MCF 10A (cell line): ENCODE measurements at places on chromosomes 5 and 9.

DNA sequence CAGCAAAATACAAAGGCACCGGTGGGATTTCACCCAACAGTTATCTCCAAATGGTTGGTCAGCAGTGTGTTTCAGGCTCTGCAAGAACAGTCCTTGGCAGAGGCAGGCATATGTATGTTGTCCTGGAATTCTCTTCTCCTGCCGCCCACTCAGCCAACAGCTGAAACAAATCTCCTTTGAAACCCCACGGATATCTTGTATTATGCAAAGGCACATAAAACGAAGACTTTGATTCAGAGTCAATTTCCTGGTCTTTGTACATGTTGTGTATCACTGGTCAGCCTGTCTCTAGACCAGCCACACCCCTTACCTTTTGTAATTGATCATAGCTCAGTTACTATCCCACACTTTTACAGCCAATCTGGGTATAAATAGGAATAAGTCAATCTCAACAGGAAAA is 29.2 kb downstream of the FREM1 start:
- DNase-seq: no peak

DNA sequence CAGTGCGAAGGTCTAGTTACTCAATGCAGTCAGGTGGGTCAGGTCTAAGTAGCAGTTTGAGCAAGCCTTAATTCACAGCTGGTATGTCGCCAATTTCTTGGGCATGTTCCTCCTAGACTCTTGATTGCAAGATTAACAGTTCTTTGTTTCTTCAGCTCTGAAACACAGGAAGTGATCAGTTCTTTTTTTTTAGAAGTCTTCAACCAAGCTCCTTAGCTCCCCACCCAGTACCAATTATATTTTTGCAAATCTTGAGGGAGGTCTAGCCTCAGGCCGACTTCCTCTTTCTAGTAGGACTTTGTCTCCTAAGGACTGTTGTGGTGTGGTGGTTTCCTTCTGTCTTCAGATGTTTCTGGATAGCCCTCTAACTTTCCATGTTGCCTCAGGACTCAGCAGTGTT is 2054.2 kb downstream of the MAT2B start:
- DNase-seq: no peak

DNA sequence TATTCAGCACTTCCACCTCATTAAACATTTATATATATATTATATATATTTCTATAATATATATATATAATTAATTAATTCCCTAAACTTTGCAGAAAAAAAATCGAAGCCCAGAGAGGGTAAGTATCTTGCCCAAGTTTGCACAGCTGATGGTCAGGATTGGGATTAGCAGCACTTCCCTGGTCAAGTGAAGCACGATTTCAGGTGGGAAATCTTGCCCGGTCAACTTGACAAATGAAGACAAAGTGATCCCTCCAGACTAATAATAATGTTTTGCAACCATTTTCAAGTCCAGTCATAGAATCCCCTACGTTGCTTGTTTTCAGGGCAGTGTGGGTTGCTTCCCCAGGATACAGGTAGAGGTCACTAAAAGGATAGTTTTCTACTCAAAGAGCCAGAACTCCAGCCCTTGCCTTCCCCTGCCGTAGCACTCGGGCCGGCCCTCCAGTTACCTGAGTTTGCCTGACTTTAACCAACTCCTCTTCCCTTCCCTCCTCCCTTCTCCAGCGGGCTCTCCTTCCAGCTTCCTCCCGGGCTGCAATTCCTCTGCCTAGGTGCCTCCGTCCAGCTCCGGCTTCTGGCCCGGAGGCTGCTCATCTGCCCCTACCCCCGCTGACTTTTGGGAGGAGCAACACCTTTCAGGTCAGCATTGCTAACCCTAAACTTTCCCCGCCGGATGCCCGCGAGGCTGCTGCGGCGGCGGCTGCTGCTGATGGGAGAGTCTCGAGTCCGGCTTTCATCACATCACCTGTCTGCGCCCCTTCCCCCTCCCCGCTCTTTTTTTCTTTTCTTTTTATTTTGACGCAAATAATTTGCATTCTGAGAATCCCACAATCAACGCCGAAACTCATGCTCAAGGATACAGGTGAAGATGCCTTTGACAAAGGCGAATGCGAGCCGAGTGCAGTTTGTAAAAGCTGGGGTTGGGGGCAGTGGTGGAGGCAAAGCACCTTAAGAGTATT is 930 bp downstream of the PRLR start:
- DNase-seq: peak; percentile 69

- peak; percentile 72 for DNase-seq
These were observed at the start of gene TNFSF15 for GRCh38 chr9:114805670-114806525. TNFSF15 (minus strand) TSS chr9:114806039; CDS start chr9:114806012, 27 bp downstream.

GRCh38 chr9:7752481-7752880 is 47.1 kb downstream of the DMAC1 start:
- no peak for DNase-seq

- no peak for DNase-seq
These were observed 99.5 kb upstream of the OTULINL start for GRCh38 chr5:14482085-14482484.

DNA sequence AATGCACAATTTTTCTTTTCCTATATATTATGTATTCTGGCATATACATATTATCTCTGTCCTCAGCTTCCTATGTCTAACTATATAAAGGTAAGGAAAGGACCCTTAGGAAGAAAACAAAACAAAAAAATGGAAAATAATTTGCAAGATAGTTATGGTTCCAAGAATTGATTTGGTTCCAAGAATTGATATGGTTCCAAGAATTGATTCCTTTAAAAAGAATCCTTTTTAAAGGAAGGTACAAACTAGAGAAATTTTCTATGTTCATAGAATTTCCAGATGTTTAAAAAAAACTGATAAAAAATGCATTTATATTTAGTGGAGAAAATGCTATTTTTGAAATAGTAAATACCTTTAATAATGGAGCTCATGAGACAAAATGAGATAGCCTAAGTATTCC is 12.1 kb downstream of the LYRM7 start:
- no peak for DNase-seq

- peak; percentile 94 for DNase-seq
These were observed 10.2 kb downstream of the MAMDC2 start for GRCh38 chr9:70053864-70054263.

- peak; percentile 94 for DNase-seq
These were observed 171.3 kb downstream of the GDNF start for GRCh38 chr5:37668524-37669047.

DNA sequence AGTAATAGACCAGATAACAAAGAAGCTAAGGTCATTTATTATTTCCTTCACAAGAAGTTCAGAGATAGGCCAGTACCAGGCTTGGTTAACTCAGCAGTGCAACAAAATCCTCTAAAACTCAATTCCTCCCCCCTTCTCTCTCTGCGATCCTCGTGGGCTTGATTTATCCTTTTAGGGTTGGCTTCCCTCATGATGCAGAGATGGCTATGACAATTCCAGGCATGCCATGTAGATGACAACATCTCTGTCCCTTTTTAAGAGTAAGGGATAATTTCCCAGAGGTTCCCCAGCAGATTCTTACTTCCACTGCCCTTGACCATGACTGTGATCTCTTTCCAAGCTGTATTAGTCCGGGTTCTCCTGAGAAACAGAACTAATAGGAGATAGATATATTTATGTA is 28.7 kb upstream of the DAP start:
- no peak for DNase-seq
